ENCODE measurements at places on chromosomes 7 and 10. TPM values are rescaled to one million over a fixed set of nuclear protein-coding genes. Genes with fewer than 3 reads are reported as not detected.

- DNase-seq, result no peak
Observed at GRCh38 chr10:122655524-122656307, 43.9 kb downstream of the C10orf120 start.

DNA sequence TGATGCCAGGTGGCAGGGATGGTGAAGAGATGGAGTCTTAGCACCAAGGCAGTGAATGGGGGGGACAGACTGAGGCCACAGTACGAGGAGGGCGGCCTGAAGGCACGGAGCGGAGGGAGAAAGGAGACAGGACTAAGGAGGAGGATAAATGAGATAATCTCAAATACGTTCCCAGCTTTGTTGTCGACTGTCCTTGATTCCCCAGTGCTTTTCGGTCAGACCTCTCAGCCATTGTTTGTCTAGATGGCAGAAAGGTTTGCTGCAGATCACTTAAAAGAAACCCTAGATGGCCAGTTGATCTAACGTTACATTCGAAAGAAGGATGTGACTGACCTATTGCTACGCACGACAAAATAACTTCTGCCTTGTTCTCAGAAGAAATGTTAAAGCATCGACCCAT is 479.0 kb downstream of the GATA3 start:
- no peak for DNase-seq

DNA sequence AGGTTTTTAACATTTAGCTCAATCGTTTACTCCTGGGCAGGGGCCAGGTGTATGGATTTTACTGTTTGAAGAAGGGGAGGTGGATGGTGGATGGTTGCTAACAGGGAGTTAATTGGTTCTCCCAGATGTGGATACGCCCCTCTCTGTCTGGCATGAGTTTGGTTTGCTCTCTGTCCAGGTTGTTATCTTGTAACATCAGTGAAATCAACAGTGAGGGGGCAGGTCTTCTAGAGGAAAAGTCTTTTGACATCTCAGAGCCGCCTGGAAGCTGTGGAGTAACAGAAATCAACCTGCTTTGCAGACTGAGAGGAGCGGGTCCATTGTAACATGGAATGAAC is 243.4 kb downstream of the MGMT start:
- no peak for DNase-seq

DNA sequence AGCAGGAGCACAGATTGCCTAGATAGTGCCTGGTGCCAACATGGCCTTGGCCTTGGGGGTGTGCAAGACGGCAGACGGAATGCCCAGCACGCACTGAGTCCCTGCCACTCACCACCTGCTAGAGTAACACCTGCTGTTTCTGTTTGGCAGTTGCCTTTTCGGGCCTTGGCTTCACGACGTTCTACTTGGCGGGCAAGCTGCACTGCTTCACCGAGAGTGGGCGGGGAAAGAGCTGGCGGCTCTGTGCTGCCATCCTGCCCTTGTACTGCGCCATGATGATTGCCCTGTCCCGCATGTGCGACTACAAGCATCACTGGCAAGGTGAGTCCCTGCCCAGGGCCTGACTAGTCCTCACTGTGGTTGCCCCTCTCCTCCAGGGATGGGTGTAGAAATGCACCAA is 118.0 kb downstream of the PLPP4 start:
- no peak for DNase-seq

DNA sequence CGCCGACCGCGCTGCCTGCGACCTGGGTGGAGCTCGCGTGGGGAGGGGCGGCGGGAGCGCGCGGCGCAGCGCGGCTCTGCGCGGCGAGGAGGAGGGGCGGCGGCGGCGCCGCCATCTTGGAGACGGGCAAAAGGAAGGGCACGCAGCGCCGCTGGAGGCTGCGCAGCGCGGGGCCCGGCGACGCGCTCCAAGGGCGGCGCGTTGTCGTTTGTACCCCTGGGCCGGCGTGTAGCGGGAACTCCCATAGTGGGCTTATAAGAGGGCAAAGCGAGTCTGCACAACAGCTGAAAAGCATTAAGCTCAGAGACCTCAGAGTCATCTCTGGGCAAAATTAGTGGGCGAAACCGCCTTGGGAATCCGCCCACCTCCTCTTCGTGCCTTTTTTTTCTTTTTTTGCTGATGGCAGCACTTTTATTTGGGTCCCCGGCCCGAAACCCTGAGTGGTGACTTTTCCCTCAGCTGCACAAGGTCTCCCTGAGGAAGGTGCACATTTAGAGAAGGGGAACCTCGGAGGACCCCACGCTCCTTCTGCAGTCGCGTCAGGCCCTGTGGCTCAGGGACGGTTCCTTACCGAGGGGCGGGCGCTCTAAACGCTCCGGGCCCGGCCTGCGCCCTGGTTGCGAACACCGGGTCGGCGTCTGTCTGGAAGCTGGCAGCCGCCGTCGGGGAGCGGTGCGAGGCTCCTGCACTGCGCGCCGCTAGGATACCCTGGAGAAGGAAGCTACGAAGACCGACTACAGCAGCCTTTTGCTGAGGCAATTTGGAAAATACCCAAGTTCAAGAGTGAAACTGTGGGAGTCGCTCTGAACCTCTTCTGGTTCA is 428 bp upstream of the MCMBP start:
- DNase-seq, result peak; percentile 76

- no peak for DNase-seq
Observed at GRCh38 chr7:74515276-74515675, 61.6 kb downstream of the GTF2IRD1 start.

GRCh38 chr7:74057987-74058386 is 25.6 kb upstream of the LIMK1 start:
- DNase-seq, result no peak

DNA sequence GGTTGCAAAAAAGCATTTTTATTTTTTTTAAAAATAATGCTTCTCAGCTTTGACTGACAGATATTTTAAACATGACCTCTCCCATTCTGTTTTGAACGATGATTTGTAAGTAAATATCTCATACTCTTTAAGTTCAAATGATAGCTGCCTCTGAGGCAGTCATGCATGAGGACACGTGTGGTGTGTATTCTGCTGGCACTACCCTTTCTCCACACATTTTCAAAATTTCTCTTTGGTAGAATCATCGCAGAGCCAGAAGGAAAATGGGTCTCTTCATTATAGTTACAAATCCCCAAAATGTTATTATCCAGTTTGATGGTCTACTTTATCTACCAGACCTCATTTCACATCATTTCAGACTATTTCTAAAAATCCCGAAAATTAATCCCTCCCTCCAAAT is 55.1 kb downstream of the FZD1 start:
- DNase-seq, result no peak

DNA sequence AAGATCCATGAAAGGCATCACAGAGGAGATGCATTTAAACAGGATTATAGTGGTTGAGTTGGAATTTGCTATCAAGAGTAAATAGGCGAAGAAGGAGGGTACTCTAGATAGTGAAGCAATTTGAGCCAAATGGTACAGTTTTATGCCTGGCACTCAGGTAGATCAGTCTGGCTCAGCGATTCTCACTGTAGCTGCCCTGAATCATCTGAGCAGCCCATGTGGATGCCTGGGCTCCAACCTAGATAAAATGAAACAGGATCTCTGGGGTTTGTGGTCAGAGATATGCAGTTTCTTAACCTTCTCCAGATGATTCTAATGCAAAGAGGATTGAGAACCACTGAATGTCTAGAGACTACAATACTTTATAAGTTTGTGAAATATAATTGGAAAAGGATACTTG is 282.0 kb upstream of the FZD1 start:
- DNase-seq, result no peak

- DNase-seq, result peak; percentile 21
Observed at GRCh38 chr7:123916240-123916724, 8.8 kb upstream of the SPAM1 start.

DNA sequence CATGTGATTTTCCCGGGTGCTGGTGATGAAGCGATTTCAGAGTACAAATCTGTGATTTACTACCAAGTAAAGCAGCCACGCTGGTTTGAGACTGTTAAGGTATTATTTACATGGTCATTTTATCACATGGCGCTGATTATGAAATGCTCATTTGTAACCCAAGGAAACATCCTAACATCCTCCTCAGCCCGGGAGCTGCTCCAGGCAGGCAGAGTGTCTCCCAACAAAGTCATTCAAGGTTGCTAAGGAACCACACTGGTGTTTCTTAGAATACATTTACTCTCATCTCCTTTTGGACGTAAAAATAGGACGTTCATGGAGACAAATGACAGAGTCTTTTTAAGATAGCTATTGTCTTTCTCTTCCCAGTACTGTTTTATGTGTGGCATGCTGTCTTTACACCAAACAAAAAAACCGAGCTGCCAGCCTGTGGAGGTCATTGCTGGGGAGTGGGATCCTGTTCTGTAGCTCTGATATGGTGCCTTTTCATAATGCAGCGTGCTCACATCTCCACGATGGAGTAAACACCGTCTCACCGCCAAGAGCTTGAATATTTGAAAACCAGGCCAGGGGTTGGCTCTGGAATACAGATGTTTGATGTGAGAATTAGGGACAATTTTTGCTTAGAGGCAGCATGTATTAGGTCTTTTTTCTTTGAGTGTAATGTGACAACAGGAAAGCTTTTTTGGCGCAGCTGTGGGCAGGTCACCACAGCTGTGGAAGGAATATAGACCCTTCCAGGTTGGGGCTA is 119.6 kb downstream of the DOCK1 start:
- DNase-seq, result peak; percentile 35

DNA sequence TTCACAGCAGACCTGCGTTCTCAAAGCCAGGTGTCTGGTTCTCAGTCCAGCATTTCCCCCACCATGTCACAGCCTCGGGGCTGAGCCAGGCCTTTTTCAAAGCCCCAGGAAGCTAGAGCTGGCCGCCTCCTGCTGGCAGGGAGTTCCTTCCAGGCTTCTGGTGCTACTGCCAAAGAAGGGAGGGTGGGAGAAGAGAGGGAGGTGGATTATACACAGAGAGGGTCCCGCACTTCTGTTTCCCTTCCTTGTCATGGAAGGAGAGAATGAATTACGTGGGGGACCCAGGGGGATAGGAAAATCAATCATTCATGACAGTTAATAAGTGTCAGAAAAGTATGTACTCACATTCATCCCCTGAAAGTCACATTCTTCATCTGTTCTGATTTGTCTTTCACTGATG is 600 bp upstream of the LGI1 start:
- DNase-seq, result peak; percentile 26

- DNase-seq, result peak; percentile 0
Observed at GRCh38 chr10:14173706-14174594, 156.8 kb downstream of the FRMD4A start.

- no peak for DNase-seq
Observed at GRCh38 chr10:6348096-6348874, 145.6 kb downstream of the PFKFB3 start.

GRCh38 chr10:11113156-11113555 is 95.5 kb downstream of the CELF2 start:
- no peak for DNase-seq

DNA sequence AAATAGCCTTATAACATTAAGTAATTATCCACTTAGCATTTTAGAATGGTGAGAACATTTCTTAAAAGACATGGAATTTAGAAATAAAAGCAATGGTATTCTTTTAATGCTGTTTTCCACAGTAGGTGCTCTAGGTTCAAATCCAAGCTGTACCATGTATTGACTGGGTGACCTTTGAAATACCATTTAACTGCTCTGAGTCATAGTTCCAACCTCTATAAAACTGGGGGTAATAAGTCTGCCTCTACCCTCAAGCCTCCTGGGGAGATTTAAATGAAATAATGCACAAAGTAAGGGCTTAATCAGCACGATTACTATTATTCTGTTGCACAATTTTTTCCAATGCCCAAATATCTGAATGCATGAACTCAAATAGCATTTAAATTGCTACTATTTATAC is 236.4 kb upstream of the CCDC6 start:
- DNase-seq, result no peak

DNA sequence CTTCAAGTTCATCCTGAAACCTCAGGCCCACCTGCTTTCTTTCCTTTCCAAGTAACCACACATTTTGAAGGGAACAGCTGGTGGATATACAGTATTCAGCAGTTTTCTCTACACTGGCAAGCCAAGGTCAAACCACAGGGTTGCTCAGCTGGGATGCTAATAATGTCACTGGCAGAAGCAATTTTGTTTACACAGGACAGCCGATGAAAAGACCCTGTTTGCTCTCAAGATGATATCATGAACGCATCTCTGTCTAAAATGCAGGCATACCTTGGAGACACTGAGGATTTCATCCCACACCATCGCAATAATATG is 186.2 kb downstream of the USP6NL start:
- no peak for DNase-seq

GRCh38 chr7:2157473-2158279 is 75.1 kb downstream of the MAD1L1 start:
- peak; percentile 89 for DNase-seq

DNA sequence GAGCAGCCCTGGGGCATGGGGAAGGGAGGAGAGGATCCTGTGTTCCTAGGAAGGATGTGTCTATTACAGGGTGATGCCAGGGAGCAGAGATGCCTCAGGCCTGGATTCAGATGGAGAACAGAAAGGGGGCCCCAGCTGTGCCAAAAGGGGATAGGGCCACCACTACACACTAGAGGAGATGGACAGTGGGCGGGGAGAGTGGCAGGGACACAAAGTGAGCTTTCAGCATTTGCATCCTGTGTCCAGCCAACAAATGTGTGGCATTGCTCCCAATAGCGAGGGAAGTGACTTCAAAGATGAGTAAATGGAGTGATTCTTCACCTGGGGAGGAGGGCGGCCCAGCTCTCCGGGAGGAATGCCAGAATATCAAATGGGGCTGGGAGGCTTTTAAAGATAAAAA is 64.9 kb upstream of the WAPL start:
- DNase-seq, result no peak

- DNase-seq, result no peak
Observed at GRCh38 chr10:101055411-101055810, 6.4 kb upstream of the KAZALD1 start.

- no peak for DNase-seq
Observed at GRCh38 chr10:15069230-15069629, 19.3 kb downstream of the ACBD7 start.

DNA sequence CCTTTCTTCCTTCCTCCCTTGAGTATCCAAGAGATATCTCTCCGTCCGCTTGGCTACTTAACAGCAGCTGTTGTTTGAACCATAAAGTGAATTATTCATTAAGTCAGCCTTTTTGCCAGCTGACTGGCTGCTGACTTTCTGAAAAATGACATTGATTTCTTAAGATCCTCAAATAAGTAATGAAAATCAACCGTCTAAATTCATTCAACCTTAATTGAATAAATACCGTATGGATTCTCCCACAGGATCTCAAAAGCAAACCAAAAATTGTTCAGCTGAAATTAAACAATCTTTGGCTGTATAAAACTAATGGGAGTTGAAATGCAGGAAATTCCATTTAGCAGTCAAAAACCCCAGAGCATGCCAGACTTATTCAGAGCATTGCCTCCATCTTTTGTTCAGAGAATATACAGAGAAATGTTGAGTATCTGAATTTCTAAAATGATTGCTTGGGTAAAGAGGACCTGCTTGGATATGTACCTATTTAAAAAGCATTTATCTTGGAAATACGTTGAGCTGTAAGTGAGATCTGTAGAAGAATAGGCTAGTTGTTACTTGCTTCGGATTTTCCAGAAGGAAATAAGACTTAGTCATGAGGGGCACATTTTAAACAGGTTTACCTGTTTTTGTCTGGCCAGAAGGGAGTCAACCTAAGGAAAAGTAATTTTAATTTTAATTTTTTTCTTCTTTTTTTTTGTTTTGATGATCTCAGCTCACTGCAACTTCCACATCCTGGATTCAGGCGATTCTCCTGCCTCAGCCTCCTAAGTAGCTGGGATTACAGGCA is 136.2 kb downstream of the PLXDC2 start:
- DNase-seq, result peak; percentile 1

CUZD1 gene
- total RNA-seq, result 1.4 TPM

HTR5A gene
- not detected for total RNA-seq

ANXA11 gene
- total RNA-seq, result 51.1 TPM

OR2A42 gene
- total RNA-seq, result not detected

VWDE gene
- total RNA-seq, result 0.09 TPM

C10orf67 gene
- not detected for total RNA-seq

ACTR1A gene
- total RNA-seq, result 103 TPM

GPRIN2 gene
- not detected for total RNA-seq
